Activated CD4-positive, alpha-beta T cell treated with anti-CD3 and anti-CD28 coated beads, Interleukin-2, amount 10 ng/mL, durations not matched to agents 24 days and 14 days (primary cell): ENCODE measurements at places on chromosomes 3 and 15. TPM values are rescaled to one million over a fixed set of nuclear protein-coding genes. Genes with fewer than 3 reads are reported as not detected.

The SLC2A2 gene
- total RNA-seq = not detected in 2 replicates

- peaks cover 8% of the 10 kb centered on the region for H3K27me3 ChIP-seq
- H3K27ac ChIP-seq = no peak overlapping the region
- no peaks in the 10 kb centered on the region for H3K36me3 ChIP-seq
- DNase-seq = no peak
- H3K4me3 ChIP-seq = no peak overlapping the region
- peaks cover 3% of the 10 kb centered on the region for H3K4me1 ChIP-seq
These were observed 60.9 kb upstream of the LINGO1 start for GRCh38 chr15:77693576-77693975.

DNA sequence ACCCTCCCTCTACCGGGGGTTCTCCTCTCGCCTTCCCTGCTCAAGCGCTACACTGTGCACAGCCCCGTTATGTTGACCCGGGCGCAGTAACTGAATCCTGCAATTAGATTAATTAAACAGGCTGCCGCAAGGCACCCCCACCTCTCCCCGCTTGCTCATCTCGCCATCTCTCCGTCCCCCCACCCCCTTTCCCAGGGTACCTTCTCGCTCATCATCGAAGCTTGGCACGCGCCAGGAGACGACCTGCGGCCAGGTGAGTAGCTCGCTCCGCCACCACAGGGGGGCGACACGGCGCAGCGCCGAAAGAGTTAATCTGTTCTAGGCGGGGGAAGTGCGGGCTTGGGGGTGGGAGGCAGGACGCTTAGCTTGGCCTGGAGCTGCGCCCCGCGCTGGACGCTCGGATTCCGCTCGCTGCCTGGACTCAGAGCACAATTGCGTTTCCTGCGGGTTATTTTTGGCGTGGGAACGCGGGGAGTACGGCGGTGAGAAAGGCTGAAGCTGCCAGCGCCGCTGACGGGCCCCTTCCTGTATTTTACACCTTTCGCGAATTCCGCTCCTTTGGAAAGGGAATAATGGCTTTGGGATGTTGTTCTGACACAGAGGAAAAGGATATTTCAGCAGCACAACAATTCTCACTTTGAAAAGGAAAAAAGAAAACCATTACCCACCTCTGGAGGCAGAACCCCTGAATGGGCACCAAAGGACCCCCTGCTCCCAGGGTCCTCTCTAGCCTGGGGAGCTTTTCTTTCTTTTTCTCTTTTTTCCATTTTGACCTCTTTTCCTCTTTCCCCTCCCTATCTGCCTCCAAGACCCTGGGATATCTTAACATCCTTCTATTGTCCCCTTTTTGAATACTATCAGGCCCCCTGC, 1.5 kb downstream of the DLL4 start:
- no peak overlapping the region for H3K27ac ChIP-seq
- peaks cover 60% of the 10 kb centered on the region for H3K27me3 ChIP-seq
- H3K36me3 ChIP-seq = peaks cover 2% of the 10 kb centered on the region

- H3K27me3 ChIP-seq = no peaks in the 10 kb centered on the region
- no peaks in the 10 kb centered on the region for H3K4me1 ChIP-seq
- H3K27ac ChIP-seq = no peak overlapping the region
- H3K36me3 ChIP-seq = no peaks in the 10 kb centered on the region
These were observed 226.7 kb downstream of the SNRPN start for GRCh38 chr15:25181293-25182097.

DNA sequence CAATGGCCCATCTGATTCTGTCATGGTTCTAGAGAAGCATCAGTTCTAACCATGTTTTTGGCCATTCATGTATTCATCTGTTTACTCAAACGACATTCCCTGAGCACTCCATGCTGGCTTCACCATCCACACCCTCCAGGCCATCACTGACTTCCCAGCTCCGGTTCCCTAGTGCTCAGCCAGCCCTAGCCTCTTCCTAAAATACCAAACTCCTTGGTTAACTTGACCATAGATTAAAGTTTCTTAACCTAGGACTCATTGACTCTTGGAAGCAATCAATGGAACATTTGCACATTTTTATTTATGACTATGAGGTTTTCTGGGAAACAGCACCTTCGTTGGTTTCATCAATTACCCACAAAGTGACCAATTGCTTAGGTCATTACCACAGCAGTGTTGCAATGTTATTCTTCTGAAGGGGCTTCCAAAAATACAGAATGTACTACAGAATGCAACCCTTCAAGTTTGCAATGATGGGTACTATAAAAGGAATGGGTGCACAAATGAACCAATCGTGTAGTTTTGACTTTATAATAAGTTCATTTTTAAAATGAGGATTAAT, 27.2 kb upstream of the SLC25A36 start:
- H3K27ac ChIP-seq = no peak overlapping the region
- H3K4me1 ChIP-seq = no peaks in the 10 kb centered on the region
- H3K36me3 ChIP-seq = no peaks in the 10 kb centered on the region
- peaks cover 17% of the 10 kb centered on the region for H3K27me3 ChIP-seq
- H3K4me3 ChIP-seq = no peak overlapping the region
- DNase-seq = no peak
